Stimulated activated CD4-positive, alpha-beta T cell treated with anti-CD3 and anti-CD28 coated beads, Interleukin-1b, Interleukin-23, amount 100 ng/mL, for 48 hours (primary cell): ENCODE measurements at places on chromosomes 4 and X.

GRCh38 chrX:2498781-2499302 lies 1.9 kb downstream of the DHRSX start:
- no peak for DNase-seq

DNA sequence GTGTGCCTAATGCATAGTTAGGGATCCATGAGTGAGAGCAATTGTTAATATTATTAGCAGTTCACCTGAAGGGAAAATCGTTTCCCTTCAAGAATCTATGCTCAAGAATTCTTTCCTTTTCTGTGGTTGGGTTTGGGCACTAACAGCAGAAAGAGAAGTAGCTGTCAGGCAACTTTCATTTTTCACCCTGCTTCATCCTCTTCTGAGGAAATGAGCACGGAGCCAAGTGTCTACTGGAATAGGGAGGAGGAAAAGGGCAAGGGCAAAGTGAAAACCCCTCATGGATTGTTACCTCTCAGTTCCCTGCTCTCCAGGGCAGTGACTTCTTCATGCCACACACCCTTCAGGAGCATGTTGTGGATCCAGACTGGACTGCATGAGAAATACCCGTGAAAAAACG lies 2.6 kb upstream of the HPGDS start:
- DNase-seq: no peak

DNA sequence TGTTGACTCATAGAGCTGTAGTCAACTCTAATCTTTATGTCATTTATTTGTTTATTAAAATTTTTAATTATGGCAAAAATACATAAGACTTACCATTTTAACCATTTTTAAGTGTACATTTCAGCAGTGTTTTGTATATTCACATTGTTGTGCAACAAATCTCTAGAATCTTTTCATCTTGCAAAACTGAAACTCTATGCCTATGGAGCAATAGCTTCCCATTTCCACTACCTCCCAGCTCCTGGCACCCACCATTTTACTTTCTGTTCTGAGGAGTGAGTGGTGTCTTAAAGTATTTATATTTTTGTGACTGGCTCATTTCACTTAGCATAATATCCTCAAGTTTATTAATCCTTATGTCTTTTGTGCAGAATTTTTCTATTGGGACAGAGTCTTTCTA lies 181.0 kb downstream of the GPAT3 start:
- DNase-seq: no peak

GRCh38 chr4:144611850-144612249 lies 34.1 kb upstream of the HHIP start:
- DNase-seq: no peak

DNA sequence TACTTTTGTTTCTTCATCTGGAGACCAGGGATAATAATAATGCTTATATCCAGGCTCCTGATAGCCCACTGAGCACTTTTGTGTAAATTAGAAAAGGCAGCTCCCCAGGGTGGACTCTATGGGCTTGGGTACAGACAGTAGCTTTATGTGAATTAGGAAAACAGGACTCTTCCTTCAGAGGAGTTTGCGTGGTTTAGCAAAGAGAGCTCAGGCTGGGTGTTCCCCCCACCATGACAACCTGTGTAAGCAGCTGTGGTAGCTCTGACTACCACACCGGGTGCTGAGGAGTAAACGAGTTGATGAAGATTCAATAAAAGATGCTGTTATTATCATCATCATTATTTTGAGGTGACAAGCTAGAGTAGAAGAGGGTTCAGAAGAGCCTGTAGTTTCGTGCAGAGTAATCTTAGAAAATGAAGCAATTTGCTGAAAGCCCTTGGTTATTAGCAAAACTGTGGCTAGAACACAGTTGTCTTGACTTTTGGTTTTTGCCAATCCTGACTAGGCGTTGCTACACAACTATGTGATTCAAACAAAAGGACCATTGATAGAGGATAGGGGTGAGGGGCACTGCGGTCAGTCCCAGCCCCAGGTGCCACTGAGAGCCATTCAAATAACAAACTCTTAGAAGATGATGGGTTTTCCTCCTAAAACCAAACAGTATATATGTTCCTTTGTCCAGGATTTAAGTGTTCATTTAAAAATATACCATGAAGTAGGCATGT lies 60.6 kb upstream of the LIMCH1 start:
- no peak for DNase-seq

- DNase-seq: no peak
Measured at GRCh38 chr4:160406263-160406825, 1303.5 kb downstream of the RAPGEF2 start.

GRCh38 chrX:110216027-110216426 lies 101.9 kb downstream of the AMMECR1 start:
- DNase-seq: no peak

DNA sequence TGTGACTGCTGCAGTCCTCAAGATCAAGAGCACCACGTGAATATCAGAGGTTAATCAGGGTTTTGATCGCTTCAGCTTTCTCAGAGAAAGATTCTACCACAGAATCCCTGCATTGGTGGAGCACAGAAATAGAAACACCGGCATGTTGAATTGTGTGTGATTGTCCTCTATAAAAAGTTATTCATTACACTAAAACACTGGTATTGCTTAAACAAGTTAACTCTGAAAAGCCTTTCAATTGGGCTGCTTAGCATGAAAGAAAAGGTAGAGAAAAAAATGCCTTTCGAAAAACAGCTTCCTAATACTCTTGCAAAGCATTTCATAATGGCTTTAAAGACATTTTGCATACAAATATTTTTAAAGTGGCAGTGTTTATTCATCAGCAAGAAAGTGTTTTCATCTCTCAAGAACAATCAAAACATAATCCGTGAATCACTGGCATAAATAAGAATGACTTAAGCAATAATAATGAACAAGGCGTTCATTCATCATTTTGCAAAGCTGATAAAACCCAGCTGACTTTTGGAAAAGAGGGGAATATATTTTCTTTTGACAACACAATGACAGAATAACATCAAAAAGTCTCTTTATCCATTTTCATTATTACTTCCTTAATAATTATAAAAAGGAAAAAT lies 61.1 kb downstream of the HELT start:
- no peak for DNase-seq

DNA sequence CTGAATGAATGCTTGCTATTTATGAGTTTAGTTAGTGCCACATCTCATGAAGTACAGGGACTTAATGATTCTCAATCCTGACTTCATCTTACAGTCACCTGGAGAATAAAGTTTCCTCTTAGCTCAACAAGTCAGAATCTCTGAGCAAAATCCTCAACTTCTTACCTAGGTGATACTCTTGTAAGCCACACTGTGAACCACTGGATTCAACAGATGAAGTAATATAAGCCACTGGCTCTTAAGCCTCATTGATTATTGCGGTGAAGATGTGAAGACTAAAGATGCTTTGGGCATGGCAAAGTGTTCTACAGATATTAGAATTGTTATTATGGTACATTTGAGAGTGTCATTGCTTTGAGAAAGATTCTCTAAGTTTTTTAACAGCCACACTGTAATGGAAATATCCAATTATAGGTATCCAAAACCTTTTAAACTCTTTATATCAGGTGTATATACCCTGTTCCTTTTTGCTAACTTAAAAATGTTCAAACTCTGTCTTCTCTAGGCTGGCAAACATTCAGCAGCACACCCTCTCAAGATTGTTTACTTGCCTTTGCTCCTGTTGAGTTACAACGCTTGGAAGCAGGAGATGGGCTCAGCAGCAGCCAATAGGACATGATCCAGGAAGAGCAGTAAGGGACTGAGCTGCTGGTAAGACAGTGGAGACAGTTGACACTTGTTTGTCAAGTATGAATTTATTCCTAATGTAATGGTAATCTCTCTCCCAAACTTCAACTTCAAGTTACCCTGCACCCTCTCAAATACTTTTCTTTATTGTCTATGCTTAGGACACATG lies 43.4 kb downstream of the TET2 start:
- DNase-seq: no peak

DNA sequence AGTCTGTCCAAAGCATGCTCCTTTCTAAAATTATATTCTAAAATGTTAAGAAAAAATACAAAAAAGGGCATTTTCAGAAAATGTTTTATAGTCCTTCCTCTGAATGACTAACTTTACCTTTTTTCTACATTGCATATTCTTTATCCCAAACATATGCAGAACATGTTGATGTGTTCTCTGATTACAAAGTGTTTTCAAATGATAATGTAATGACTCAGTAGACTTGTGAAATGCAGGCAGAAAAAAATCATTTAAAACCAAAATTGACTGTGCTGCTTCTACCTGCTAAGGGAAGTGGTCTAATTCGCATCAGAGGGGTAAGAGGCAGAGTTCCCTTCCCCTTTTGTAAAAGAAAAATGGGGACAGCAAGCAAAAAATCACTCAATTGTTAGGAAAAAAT lies 22.7 kb upstream of the YTHDC1 start:
- no peak for DNase-seq

DNA sequence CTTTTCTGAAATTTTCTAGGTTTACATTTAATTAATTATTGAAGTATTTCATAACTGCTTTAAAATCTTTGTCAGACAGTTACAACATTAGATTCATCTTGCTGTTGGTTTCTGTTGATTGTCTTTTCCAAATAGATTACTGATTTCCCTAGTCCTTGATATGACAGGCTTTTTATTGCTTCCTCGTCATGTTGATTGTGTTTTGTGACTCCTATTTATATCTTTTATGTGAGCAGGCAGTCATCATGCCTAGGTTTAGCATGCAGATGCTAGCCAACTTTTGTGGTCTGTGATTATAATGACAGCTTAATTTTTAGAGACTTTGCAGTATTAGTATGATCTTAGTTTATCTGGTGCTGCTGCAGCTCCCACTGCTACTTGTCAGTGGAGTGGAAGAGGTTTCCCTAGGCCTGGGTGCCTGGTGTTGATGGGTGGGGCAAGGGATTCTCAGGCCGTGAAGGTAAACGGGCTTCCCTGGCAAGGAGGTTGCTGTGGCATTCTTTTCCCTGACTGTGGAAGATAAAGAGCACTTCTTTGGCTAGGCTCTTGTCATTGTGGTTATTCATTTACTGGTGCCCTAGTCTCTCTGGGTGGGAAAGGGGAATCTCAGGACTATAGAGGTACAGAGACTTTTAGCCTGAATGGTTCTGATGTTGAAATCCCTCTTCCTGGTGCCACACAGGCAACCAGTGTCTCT lies 65.7 kb downstream of the SERPINA7 start:
- no peak for DNase-seq

DNA sequence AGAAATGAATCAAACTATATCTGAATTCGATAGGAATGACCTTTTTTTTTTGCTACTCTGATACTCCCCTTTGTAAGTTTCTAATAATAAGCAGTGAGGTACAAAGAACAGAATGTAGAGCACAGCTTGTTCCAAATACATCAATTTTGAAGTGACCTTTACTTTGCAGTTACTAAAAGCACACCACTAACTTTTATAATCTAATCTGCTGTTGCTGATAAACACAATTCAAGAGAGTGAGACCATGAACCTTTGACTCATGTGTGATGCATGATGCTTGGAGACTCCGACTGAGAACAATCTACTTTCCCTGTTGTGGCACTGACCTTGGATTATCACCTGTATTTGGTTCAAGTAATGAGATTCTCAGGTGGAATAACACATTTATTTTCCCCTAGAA lies 91.6 kb upstream of the GNPDA2 start:
- DNase-seq: no peak

GRCh38 chrX:73562458-73562857 lies 539 bp upstream of the CHIC1 start:
- no peak for DNase-seq

- no peak for DNase-seq
Measured at GRCh38 chr4:158422546-158422945, 99.1 kb upstream of the RXFP1 start.

DNA sequence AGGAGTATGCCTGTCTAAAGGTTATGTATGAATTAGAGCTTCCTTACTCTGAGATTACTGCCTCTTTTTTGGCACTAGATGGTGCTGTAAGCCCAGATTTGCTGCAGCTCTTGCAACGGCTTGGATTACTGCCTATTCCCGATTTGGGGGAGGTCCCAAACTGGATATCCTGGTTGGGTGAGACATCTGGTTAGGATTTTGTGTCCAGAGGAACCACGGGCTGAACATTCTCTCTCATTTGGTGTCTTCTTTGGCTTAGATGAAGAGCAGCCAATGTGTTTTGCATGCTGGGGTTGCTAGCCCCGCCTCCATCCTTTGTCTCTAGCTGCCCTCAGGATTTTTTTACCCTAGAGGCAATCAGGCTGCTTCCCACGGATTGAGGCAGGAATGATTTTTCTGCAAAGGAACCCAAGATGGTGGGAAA lies 31.9 kb downstream of the F8A1 start:
- DNase-seq: no peak

GRCh38 chrX:150690126-150690525 lies 3.1 kb upstream of the MTMR1 start:
- DNase-seq: peak; percentile 24

- no peak for DNase-seq
Measured at GRCh38 chrX:6857749-6858148, 289.8 kb upstream of the STS start.

DNA sequence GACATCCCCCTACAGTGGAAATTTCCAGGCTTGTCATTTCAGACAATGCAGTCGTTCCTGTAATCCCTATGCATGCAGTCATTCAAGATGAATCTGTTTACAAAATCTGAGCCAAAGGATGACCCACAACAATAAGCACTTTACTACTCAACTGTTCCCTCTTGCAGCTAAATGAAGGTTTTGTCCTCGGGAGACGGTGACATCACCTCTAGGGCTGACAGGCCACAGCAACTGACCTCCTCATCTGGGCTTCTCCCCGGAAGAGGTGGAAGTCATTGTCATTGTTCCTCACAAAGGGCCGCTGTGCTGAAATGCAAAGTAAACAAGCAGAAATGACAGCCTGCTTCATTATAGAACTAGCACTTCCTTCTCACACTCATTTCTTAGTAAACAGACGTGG lies 29.2 kb downstream of the CLRN2 start:
- DNase-seq: no peak

DNA sequence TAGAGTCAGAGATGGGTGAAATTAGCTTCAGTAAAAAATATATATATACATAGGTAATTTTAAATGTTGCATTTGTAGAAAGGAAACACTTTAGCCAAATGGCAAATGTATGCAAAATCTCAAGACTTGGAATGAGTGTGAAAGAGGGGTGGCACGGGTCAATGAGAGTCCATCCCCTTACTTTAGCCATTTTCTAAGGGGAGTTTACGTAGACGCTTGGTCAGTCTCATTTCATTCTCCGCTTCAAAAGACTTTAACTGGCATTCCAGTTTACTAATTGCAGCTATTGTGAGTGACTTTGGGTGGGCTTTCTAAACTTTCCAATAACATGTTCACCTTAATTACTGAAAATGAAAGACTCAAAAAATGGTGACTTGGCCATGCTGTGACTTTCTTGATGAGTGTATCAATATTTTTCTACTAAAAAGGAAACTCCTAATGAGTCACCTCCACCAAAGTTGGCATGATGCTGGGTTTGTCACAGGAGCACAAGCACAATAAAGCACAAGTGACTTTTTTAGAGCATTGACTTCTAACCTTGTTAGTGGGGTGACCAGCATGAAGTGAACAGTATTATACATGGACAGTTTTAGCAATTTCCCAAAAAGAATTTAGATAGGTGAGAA lies 356.0 kb upstream of the RASGEF1B start:
- peak; percentile 37 for DNase-seq

DNA sequence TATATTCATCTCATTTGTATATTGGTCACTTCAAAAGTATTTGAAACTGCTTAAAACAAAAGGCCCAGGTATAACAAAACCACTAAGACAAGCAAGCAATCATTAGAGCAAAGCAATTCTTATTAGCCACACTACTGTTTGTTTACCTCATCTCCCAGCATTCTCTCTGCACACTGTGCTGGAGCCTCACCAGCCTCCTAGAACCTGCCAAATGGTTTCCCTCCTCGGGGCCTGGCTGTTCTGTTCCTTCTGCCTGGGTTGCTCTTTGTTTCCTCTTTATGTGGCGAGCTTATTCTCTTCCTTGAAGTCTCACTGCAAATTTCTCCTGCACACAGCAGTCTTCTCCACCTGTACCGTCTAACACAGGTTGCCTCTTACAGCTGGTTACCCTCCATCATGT lies 67.5 kb upstream of the MND1 start:
- DNase-seq: no peak

GRCh38 chr4:139676365-139676764 lies 10.7 kb downstream of the MGST2 start:
- no peak for DNase-seq
